ENCODE measurements at places on chromosomes 13 and 19. TPM values are rescaled to one million over a fixed set of nuclear protein-coding genes. Genes with fewer than 3 reads are reported as not detected.

DNA sequence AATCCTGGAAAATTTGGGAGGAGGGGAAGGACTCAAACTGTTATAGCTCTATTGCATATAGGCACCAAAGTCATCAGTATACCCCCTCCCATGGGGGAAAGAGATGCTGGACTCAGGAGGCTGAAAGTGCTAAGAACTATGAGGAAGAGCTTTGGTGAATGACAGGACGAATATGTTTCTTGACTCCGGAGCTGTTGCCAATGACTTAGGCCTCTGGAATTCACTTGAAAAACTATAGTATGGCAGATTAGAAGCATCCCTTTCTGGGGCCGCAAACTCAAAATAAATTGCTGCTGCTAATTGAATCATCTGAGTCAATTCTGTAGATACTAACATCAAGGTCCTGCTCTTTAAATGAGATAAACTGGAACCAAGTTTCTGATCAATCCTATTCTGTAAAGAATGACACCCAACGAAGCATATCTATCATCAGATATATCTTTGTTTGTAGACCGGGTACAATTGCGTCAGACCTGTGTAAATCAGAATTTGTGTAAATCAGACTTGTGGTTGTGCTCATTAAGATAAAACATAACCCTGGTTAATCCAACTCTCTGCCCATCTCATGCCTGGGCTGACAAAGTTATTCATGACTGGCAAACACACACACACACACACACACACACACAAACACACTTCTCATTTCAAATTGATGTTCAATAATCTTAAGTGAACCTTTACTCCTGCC lies 1793.8 kb upstream of the PCDH20 start:
- DNase-seq: no peak

DNA sequence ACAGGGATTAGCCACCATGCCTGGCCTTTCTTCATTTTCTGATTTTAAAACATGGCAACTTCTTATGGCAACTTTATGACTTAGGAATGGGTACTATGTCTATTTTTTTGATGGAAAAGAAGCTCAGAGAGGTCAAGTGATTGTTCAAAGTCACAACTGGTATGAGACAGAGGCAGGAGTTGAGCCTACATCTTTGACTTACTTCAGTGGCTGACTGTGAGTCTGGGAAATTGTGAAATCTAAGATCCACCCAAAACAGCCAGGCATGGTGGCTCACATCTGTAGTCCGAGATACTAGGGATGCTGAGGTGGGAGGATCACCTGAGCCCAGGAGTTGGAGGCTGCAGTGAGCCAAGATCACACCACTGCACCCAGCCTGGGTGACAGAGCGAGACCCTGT lies 2.4 kb upstream of the ACTL9 start:
- DNase-seq: no peak

GRCh38 chr13:23427881-23428528 lies 5.5 kb downstream of the SACS start:
- DNase-seq: no peak

DNA sequence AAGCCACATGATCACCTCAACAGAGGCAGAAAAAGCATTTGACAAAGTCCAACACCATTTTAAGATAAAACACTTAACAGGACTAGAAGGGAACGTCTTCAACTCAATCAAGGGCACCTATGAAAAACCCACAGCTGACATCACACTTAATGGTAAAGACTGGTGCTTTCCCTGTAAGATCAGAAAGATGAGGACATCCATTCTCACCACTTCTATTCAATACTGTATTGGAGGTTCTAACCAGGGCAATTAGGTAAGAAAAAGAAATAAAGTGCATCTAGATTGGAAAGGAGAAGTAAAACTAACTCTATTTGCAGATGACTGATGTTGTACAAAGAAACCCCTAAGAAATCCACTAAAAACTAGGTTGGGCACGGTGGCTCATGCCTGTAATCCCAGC lies 11.2 kb upstream of the AKAP8 start:
- DNase-seq: no peak

DNA sequence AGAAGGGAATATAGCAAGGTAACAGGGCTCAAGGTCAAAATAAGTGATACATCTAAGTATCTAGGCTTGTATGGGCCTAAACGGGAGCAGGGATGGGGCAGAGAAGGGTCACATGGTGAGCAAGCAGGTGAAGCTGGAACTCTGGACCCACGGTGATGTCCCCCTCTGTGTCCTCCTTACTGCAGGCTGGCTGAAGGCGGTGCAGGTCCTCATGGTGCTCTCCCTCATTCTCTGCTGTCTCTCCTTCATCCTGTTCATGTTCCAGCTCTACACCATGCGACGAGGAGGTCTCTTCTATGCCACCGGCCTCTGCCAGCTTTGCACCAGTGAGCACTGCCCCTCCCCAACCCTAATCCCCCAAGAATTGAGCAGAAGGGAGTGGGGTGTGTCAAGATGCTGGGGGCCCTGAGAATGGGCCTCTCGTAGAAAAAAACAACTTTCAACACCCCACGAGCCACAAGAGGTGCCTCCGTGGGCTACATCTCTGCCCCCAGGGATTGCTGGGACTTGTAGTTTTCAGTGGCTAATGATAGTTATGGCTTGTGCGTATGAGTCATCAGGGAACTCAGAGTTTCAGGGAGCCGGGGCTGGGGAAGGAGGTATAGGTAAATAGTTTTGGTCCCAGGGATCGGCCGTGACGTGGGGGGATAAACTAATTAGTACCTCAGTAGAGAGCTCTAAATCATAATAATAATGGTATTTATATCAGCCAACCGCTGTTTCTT lies 4.0 kb downstream of the EMP3 start:
- DNase-seq: no peak

GRCh38 chr13:93361703-93362102 lies 135.1 kb downstream of the GPC6 start:
- DNase-seq: no peak

DNA sequence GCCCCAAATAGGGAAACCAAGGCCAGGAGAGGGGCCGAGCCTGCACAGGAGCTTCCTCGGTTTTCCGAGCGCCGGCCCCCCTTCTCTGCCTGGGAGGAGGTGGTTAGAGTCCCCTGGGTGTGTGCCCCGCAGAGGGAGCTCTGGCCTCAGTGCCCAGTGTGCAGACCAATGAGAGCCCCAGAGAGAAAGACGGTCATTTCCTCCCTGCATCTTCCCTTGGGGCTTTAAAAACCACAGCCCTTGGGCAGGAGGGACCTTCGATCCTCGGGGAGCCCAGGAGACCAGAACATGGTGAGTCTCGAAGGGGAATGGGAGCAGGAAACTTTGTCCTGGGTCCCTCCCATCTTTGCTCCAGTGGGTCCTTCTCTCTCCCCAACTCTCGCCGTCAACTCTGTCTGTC lies at the start of gene C5AR1:
TSS of gene C5AR1 (plus strand) at position 254 of the 400 bp plus-strand sequence. CDS start at position 289, 35 bp downstream.
- DNase-seq: no peak

DNA sequence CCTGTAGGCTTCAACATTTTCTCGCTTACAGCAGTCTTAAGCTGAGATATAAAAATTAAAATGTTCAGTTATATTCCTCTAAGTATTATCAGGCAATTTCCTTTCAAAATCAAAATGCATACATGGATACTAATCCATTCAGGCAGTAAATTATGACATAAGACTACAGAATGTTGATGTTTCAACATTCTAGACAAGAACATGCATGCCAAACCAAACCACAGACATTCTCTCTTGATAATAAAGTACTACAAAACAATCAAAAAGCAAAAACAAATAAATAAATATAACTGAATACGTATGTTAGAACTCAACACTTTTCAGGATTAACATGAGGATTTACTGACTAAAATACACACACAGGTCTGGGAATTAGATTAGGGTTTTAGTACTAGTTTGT lies 7.7 kb downstream of the DIS3 start:
- no peak for DNase-seq

DNA sequence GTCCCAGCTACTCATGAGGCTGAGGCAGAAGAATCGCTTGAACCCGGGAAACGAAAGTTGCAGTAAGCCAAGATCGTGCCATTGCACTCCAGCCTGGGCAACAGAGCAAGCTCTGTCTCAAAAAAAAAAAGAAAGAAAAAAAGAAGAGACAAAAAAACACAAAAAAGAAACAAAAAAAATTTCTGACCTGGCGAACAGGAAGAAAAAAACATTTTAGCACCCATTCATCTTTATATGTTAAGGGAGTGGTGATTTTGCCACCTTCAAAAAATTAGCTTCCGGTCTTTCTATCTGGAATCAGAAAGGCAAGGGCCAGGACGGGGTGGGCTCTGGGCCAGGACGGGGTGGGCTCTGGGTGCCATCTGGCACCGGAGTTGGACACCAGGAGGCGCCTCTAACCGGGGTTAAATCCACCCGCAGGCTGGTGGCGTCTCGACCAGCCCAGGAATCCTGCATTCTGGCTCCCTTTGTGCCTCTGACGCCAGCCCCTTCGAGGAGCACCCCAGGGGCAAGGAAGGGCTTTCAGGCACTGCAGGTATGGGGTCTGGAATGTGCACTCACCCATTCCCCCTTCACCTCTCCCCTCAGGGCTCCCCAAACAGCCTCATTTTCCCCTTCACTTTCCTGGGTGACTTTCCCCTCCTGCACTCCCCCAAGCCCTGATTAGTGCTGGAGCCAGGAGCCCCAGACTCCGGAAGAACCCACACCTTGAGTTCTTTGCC lies 10.4 kb upstream of the ZSWIM4 start:
- no peak for DNase-seq

- DNase-seq: no peak
Observed at GRCh38 chr19:51802775-51803174, 7.8 kb downstream of the FPR3 start.

GRCh38 chr19:3365836-3366752 lies at the start of gene NFIC:
Gene NFIC (plus strand): TSS chr19:3366583. CDS start chr19:3366637, 54 bp downstream.
- peak; percentile 90 for DNase-seq

DNA sequence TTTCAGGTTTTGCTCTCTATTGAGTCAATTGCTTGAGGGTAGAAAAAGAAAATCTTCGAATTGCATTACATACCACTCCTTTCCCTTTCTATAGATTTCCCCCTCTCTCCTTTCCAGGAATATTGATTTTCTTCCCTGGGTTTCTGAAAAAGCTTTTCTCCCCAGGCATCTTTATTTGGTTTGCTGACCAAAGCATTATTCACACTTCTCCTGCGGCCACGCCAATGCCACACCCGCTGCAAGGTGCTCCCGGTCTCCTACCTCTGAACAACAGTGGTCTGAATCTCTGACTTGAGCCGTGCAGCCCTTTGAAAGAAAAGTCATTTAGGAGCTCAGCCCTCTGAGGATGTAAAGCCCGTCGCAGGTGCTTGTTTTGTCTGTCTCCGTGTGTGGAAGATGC lies 350.9 kb upstream of the TMTC4 start:
- no peak for DNase-seq

DNA sequence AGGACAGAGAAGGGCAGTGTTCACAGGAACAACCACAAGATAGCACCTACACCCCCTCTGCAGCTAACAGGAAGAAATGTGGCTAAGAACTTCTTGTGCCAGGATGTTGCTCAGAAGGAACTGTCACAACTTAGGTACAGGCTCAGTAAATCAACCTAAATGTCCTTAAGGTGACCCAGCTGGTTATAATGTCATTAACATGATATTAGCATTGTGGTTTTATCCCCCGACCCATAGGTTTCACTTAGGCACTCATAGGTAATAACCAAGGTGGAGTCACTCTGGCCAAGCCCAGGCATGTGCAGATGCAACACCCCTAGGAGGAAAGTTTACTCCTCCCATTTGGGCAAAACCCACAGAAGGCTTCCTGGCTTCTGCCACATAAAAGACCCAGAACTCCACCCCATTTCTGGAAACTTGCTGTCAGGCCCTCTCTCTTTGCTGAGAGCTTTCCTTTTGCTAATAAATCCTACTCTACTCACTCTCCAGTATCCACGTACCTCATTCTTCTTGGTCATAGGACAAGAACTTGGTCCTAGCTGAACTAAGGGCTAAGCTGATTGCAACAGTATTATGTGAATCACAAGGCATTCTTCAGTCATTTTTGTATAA lies 951.3 kb downstream of the SLITRK5 start:
- DNase-seq: no peak

- no peak for DNase-seq
Observed at GRCh38 chr19:47707135-47707925, 5.9 kb upstream of the EHD2 start.

DNA sequence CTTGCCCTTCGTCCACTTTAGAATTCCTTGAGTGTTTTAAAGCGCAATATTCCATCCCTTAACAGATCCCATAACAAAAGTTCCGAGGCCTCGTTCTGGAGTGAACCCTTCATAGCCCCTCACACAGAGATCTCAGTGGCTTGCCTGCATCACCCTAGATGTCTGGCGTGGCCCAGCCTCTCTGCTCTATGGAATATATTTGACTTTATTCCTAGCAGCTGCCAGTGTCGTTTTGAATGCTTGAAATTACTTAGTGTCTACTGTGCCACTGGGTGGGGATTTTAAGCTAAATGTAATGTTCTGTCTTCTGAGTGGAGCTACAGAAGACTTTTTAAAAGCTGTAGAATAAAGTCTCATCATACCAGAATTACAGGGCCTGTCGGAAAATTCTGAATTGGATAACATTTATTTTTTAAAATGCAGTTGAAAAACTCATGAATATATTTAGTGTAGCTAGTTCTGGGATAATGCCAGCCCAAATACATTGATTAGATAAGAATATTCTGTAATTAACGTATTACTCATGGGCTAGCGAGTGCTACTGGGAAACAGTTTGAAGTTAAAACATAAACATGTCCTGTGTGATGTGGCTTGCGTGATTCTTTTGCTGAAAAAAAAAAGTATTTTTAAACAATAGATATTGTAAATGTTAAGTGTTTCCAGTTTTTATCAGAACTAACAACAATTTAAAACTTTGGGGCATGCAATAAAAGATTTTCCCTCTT lies 111.8 kb downstream of the ESD start:
- no peak for DNase-seq

GRCh38 chr19:38634757-38635482 lies 12.5 kb upstream of the ACTN4 start:
- DNase-seq: peak; percentile 86

- DNase-seq: no peak
Observed at GRCh38 chr13:76783798-76784197, 102.4 kb downstream of the KCTD12 start.

GRCh38 chr19:16034958-16035560 lies 41.2 kb upstream of the TPM4 start:
- no peak for DNase-seq

GRCh38 chr13:97338571-97338970 lies 95.4 kb upstream of the RAP2A start:
- DNase-seq: no peak

Gene FAAP24
- total RNA-seq: 1.0 TPM

Gene LRCH1
- total RNA-seq: 29.1 TPM

Gene PTPRH
- total RNA-seq: 1.4 TPM

Gene RNF17
- total RNA-seq: not detected

Gene MAN2B1
- 77.9 TPM for total RNA-seq

Gene KLK5
- total RNA-seq: 123 TPM

Gene SOX1
- total RNA-seq: not detected

Gene ZIK1
- 3.0 TPM for total RNA-seq

Gene SLC25A15
- 5.0 TPM for total RNA-seq

Gene FPR1
- total RNA-seq: 1.7 TPM

Gene FFAR3
- not detected for total RNA-seq

Gene SRRM5
- total RNA-seq: 1.4 TPM

Measured in suprapubic skin (tissue), 4 donors.